ENCODE measurements at places on chromosomes 13 and 19. TPM values are rescaled to one million over a fixed set of nuclear protein-coding genes. Genes with fewer than 3 reads are reported as not detected.

ADAT3 gene
- polyA plus RNA-seq: 0.35 TPM

OR10H1 gene
- polyA plus RNA-seq: not detected

KLHL1 gene
- polyA plus RNA-seq: not detected

KIR2DL1 gene
- polyA plus RNA-seq: not detected

SACS gene
- polyA plus RNA-seq: 53.9 TPM

ZNF709 gene
- polyA plus RNA-seq: 1.4 TPM

STARD13 gene
- polyA plus RNA-seq: 27.7 TPM

DNA sequence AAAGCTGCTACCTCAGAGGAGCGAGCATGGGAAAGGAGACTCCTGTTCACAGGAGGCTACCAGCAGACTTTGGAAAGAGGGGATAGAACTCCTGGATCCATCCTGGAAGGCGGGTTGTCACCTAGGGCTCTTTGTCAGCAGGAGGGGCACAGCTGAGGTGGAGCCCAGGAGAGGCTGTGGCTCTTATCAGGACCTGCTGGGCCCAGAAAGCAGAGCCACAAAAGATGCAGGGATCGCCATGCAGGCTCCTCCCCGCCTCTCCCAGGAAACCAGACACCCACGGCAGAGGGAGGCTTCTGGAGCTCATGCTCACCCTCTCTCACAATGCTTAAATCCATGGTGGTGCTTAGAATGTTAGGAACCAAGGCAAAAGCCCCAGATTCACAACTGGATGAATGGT, 994.2 kb downstream of the UQCRFS1 start:
- DNase-seq: no peak

DNA sequence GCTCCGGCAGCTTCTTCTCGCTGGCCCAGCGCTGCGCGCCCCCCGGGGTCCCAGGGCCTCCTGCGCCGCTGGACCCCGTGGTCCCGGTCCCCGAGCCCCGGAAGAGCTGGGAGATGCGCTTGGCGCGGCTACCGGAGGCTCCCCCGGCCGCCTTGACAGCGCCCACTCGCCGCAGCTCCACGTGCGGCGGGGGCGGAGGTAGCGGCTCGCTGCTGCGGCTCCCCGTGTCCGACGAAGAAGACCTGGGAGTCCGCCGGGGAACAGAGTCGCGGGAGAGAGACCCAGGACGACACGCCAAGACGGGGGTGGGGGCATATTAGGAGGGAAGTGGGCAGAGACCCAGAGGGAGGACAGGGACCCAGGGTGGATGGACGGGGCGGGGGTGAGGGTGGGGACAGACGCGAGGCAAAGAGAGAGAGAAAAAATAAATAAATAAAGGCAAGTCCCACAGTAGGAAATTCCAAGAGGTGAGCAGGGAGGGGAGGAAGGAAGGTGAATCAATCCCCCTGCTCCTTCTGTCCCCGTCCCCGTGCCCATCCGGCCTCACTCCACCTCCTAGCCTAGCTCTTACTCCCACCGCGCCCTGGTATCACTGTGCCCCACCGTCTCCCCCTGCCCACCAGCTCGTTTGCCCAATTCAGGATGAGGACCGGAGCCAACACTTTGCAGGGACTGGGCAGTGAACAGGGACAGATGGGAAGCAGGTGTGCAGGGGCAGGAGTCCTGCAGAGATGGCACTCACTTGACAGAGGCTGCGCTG, 826 bp downstream of the RASIP1 start:
- DNase-seq: no peak

DNA sequence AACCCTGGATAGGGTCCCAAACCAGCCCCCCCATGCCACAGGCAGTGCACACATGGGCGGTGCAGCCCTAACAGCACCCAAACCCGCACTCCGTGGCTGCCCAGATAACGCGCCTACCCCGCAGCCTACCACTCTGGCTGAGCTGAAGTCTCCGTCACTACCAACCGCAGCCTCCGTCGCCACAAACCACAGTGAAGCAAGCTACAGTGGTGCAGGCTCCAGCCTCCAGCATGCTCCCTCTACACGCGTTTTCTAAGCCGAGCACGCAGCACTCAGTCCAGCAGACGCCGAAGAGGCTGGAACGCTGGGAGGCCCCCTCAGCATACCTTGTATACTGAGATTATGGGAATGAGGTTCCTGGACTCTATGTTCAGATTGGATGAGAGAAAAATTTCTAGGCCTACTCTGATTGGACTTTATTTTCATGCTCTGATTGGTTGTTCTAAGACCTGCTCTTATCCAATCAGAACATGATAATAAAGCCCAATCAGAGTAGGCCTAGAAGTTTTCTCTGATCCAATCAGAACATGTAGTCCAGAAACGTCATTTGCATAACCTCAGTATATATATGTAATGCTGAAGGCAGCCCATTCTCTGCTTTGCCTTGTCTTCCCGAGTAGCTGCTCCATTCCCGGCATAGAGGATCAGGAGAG, 56.7 kb upstream of the C1QTNF9B start:
- no peak for DNase-seq

GRCh38 chr13:40270726-40271125, 395.7 kb downstream of the FOXO1 start:
- DNase-seq: no peak

GRCh38 chr13:106284358-106284757, 251.1 kb downstream of the EFNB2 start:
- no peak for DNase-seq

- no peak for DNase-seq
Observed at GRCh38 chr19:38614289-38614688, 3.5 kb downstream of the MAP4K1 start.

DNA sequence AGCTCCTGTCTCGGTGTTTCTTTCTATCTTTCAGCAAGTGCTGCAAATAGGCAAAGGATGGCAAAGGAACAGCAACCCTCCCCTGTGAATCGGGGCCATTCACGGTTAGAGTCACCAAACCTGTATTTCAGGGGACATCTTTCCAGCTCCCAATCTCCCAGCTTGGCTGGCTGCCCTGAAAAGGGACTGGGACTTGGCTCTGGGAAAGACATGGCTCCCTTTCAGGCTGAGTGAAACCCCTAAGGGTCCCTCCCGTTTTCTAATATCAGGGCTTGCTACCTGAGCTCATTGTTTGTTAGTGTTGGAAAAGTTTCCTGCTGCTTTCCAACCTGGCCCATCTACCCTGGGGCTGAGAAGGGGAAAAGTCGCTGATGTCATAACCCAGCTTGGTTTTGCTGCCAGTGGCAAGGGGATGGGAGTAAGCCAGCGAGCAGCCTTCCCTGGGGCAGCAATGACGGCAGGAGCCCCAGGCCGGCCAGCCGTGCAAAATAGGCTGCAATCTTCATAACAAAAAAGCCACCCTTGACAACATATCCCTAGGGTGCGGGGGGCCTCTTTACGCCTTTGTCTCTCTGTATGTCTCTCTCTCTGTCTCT, 29.9 kb downstream of the SERP2 start:
- DNase-seq: no peak

- DNase-seq: no peak
Observed at GRCh38 chr19:20863176-20863575, 59.9 kb upstream of the ZNF85 start.

DNA sequence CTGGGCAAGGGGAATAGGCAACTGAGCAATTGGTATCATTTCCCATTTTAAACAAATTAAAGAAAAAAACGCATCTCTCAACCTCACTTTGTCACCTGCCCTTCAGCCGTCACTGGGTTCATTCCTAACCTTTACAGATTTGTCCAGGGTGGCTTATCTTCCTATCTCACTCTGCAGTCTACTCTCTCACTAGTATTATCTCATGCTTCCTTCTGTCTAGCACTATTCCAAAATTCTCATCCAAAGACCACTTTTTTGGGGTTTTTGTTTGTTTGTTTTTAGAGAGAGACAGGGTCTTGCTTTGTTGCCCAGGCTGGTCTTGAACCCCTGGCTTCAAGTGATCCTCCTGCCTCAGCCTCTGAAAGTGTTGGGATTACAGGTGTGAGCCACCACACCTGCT, 26.7 kb upstream of the MPHOSPH8 start:
- no peak for DNase-seq

DNA sequence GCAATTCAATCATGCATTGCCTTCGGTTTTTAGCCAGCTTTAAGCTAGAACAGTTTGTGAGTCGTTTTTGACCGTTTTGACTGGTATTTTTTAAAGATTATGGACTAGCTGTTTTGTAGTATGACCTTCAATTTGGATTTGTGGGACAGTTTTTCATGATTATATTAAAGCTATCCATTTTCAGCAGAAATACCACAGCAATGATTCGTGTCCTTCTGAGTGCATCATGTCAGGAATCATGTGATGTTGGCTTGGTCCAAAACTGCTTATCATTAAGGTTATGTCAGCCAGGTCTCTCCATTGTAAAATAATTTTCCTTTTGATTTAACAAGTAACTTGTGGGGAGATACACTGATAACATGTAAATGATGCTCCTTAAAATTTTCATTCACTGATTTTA, 229.0 kb downstream of the POSTN start:
- peak; percentile 20 for DNase-seq

DNA sequence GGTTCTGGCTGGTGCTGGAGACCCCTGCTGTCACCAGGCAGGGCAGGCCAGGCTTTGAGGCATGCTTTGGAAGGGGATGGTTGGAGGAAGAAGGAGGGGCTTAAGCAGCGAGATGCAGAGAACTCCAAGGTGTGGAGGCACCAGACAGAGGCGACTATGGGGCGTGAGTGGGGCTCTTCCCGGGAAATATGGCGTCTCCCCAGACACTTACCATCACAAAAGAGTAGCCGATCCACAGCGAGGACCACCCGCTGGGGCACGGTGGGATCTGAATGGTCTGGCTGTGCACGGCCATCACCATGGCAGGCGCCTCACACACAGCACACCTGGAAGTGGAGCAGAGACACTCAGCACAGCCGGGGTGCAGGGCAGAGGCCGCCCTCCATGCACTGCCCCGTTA, 151.9 kb downstream of the COL4A1 start:
- no peak for DNase-seq

DNA sequence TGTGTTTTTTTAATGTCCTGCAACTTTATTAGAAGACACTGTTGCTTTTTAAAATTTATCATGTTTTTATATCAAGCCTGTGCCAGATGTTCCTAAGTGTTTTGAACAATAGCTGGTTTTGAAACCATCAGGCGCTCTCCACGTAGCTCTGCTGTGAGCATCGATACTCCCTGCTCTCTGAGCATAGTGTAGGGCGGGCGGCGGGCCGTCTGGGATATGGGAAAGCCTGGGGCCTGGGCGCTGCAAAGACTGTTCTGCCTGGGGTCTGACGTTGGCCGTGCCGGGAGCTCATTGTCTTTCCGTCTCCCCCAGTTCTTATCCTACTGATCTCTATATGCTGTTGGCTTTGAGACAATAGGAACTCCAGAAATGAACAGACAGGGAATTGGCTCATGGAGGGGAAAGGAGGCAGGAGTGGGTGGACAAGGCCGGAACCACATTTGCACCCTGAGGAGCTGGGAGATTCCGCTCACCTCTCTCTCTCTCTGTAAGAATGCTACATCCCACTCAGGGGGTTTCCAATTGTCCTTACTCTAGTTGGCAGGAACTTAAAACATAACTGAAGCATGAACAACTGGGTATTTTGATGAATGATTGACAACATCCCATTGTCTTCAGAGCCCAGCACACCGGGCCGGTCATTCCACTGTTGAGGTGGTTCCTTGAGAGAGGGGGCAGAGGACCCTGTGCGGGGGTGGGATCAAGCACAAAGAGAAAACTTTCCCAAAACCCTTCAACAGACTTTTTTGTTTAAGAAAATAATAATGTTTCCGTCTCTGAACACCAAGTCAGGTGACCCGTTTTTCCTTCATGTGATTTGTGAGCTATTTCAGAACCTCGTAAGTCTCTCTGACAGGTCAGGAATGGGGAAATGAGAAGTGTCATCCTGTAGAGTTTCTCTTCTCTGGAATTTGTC, 64.7 kb downstream of the COL4A2 start:
- DNase-seq: no peak

GRCh38 chr13:92256211-92256610, 857.8 kb downstream of the GPC5 start:
- DNase-seq: no peak

GRCh38 chr19:16527334-16527935, 14.8 kb downstream of the CHERP start:
- no peak for DNase-seq

DNA sequence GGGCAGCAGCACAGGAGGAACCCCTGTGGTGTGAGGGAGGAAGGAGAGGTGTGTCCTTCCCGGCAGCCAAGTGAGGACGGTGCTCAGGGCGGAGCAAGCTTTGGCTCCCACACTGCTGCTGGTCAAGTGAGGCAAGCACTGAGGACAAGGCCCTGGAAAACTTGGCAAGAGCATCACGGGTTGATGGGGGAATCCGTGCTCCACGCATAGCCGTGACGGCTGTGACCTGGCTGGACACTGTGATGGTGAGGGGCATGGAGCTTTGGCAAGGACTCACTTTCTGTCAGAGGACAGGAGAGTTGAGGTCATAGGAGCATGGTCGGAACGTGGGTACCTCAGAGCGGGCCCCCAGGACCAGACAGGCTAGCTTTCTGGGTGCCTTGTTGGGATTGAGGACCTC, 29.0 kb upstream of the SLC15A1 start:
- DNase-seq: no peak

GRCh38 chr19:1745589-1746031, 7.7 kb upstream of the ONECUT3 start:
- DNase-seq: no peak

GRCh38 chr13:73740666-73741065, 393.5 kb downstream of the KLF12 start:
- no peak for DNase-seq

- DNase-seq: no peak
Observed at GRCh38 chr13:102854675-102855074, 8.8 kb downstream of the ERCC5 start.

- DNase-seq: no peak
Observed at GRCh38 chr19:42175952-42176648, 41.4 kb downstream of the DEDD2 start.

GRCh38 chr13:65026505-65026904, 2203.6 kb downstream of the PCDH9 start:
- no peak for DNase-seq

- no peak for DNase-seq
Observed at GRCh38 chr19:2083174-2083854, 12.8 kb downstream of the MOB3A start.

- DNase-seq: no peak
Observed at GRCh38 chr13:72637561-72637960, 89.9 kb downstream of the MZT1 start.

DNA sequence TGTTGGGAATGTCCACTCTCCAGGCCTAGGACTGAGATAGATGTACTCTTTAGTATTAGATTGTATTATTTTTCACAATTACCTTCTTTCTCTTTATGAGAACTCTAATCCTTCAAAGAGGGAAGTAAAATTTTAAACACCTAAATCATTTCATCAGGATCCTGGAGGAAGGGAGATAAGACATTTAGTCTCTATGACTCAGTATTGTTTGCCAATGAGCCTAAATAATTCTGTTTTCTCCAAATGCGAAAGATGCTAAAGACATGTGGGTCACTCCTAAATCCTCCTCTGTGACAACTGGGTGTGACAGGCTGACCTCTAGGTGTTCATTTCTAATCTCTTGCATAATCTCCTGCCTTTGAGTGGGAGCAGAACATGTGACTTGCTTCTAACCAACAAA, 1736.6 kb upstream of the MIR17HG start:
- DNase-seq: no peak

DNA sequence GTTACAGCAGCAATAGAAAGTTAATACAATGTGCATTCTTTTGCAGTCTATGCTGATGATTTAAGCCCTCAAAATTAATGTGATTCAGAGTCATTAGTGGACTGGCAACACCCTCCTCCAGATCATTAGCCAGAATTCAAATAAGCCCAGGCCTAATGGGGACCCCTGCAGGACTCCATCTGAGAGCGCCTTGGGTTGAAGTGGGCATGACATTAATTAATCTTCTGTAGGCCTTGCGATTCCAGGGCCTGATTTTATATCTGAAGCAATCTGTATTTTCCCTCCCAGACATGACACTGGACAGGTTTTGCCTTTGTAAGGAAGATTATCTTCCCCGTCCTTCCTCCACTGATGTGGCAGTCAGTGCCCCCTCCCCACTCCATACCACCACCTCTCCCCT, 442.9 kb downstream of the FOXO1 start:
- no peak for DNase-seq
